ENCODE measurements at places on chromosomes 11 and 22.

DNA sequence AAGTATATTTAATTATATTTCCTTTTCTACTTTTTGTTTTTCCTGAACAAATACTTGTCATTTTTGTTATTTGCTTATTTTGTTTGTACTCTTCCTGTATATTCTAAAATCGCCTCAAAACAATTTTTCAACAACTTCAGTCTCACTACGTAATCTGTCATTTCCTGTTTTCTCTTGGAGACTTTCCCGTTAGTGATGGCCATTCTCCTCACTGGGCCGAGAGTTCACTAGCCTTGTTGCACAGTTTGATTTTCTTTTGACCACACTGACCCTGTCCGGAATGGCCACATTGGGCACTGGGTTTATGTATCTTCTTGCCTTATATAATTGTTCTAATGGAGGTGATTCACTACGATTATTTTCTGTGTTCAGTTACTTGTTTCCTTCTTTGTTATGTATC lies 726.1 kb downstream of the FAM181B start:
- no peak for DNase-seq

DNA sequence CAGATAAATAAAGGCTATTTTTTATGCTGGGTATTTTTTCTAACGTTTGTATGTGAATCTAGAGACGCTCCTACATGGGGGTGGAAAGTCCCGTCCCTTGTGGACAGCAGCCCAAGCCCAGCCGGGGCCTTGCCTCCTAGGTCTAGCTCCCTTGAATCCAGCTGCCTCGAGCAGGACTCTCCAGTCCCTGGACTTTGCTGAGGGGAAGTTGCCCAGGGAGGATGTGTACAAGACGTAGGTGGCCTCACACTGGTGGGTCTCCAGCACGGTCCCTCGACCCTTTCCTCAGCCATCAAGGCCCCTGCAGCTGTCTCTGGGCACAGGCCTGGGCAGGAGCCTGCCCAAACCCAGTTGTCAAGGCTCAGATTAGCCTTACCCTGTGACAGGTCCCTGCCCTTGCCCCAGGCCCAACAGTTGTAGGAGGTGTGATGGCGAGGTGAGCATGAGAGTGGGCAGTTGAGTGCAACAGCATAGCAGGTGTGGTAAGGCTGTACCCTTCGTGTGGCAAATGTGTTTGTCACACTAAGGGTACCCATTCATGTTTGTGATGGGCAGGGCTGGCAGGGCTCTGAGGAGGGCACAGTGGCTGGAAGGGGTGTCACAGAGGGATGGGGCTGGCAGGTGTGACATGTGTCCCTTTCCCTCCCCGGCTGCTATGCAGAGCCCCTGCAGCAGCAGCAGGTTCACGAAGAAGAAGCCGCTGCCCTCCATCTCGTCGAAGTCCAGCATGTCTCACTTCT lies 3.4 kb downstream of the CCDC116 start:
- no peak for DNase-seq

DNA sequence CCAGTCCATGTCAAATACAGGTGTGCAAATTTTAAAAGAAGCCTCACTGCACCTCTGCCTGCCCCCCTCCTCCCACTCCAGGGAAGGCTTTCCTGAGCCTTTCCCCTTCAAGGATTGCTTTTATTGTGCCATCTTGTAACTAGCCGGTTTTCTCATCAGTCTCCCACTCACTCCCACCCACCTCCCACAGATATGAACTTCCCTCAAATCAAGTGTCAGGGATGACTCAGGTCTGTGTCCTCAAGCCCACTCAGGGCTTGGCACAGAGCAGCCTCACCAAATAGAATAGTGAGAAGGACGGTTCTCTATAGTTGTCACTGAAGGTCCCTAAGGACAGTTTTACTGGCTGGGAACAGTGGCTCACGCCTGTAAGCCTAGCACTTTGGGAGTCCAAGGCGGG lies 43.0 kb downstream of the THAP12 start:
- no peak for DNase-seq

DNA sequence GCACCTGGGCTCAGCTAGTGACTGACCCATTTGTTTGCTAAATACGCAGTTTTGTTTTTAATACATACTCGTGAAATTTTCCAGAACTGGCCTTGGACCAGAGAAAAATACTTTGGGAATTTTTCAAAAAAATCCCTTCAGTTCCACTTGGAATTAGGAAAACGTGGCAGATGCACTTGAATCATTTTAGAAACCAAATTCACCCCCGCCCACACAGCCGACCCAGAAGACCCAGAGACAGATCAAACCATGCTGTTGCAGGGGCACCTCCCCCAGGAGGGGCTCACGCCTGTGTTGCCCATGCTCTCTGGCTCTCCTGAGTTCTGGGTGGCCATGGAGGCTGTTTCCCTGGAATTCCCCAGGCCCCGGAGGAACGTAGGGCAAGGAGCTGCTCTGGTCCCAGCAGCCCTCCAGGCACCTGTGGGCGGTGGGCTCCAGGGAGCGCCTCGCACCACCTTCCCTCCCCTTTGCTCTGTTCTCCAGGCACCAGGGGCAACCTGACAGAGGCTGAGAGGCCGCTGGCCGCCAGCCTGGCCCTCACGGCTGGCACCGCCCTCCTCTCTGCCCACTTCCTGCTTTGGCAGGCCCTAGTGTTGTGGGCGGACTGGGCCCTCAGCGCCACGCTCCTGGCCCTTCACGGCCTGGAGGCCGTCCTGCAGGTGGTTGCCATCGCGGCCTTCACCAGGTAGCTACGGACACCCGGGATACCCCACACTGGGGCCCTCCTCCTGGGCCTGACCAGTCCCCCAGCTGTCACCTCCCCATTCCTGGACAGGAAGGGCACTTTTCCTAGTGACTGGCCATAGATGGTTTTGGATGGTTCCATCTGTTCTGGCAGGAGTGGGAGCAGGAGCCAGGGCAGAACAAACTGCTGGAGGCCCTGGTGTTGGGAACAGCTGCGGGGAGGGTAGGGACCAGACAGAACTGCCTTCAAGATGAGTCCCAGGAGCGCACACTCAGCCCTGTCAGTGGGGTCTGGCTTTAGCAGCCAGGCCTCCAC lies 3.3 kb upstream of the EPS8L2 start:
- DNase-seq: no peak
